ENCODE measurements at places on chromosomes 2 and 18.

GRCh38 chr2:237359894-237360780 lies 53.8 kb downstream of the COL6A3 start:
- no peak for DNase-seq

DNA sequence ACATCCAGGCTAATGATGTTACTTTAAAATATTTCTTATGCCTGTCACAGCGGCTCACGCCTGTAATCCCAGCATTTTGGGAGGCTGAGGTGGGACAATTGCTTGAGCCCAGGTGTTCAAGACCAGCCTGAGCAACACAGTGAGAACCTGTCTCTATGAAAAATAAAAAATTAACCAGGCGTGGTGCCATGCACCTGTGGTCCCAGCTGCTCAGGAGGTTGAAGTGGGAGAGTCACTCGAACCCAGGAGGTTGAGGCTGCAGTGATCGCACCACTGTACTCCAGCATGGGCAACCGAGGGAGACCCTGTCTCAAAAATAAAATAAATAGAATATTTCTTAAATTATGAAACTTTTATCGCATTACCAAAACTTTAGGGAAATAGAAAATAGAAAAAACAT lies 28.1 kb upstream of the ACTR3 start:
- DNase-seq: no peak

DNA sequence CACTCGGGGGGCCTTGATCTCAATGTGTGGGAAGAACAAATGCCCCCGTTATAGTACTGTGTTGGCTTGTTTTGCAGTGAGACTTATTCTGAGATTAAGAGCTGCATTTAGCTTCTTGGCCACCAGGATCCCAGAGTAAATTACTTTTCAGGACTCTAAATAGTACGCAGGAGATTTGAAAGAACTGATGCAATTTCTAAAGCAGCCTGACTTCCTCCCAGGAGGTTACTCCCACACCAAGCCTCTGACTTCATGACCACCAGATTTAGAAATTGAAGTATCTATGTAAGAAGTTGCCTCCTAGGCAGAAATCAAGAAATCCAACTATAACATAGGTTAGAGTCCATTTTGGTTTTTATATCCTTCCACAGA lies 67.0 kb downstream of the FEZ2 start:
- no peak for DNase-seq

- no peak for DNase-seq
These were observed 151.4 kb downstream of the HNMT start for GRCh38 chr2:138115666-138116065.

DNA sequence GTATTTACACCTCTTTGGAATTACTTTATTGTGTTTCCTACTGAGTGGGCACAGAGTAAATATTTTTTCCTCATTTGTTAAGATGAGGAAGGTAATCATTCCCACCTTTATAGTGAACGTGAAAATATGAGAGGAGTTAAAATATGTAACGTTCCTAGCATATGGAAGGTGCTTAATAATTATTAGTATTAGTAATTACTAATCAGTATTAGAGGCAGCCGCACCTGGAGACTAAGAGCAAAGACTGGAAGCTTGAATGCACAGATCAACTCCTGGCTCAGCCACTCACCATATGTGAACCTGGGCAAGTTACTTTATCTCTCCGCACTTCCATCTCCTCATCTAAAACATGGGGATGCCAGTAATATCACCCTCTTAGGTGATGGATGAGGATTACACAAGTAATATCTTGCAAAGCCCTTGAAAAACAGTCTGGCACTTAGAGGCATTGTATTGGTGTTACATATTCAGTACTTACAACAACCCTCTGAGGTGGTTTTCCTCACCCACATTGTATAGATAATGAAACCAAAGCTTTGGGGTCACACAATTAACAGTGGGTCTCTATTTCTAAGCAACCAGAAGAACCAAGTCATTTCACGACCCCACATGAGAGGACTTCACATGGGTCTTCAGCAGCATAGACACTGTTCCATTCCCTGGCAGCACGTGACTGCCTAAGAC lies 100.3 kb upstream of the KCTD1 start:
- no peak for DNase-seq

- DNase-seq: no peak
These were observed 33.0 kb downstream of the B4GALT6 start for GRCh38 chr18:31651369-31651768.

DNA sequence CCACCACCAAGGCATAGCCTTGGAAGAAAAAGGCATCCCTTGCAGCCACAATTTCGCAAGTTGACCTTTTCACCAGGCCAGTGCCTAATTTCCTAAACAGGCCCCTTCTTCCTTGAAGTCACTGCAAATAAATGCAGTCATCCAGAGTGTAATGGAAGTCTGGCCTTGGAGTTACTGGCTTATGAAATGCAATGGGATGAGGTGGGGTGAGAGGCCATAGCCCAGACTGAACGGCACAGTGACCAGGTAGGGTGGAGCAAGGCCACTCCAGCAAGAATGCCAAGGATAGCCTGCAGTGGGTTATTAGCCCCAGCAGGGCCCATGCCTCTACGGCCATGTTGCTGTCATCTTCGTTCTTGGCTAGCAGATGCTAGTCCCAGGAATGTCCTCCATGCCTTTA lies 68.4 kb downstream of the BCL11A start:
- no peak for DNase-seq

GRCh38 chr2:223114917-223115316 lies 62.9 kb downstream of the KCNE4 start:
- no peak for DNase-seq

- no peak for DNase-seq
These were observed 5.4 kb downstream of the LBH start for GRCh38 chr2:30236591-30237238.

- DNase-seq: no peak
These were observed 17.8 kb downstream of the PDCL3 start for GRCh38 chr2:100580367-100581276.

DNA sequence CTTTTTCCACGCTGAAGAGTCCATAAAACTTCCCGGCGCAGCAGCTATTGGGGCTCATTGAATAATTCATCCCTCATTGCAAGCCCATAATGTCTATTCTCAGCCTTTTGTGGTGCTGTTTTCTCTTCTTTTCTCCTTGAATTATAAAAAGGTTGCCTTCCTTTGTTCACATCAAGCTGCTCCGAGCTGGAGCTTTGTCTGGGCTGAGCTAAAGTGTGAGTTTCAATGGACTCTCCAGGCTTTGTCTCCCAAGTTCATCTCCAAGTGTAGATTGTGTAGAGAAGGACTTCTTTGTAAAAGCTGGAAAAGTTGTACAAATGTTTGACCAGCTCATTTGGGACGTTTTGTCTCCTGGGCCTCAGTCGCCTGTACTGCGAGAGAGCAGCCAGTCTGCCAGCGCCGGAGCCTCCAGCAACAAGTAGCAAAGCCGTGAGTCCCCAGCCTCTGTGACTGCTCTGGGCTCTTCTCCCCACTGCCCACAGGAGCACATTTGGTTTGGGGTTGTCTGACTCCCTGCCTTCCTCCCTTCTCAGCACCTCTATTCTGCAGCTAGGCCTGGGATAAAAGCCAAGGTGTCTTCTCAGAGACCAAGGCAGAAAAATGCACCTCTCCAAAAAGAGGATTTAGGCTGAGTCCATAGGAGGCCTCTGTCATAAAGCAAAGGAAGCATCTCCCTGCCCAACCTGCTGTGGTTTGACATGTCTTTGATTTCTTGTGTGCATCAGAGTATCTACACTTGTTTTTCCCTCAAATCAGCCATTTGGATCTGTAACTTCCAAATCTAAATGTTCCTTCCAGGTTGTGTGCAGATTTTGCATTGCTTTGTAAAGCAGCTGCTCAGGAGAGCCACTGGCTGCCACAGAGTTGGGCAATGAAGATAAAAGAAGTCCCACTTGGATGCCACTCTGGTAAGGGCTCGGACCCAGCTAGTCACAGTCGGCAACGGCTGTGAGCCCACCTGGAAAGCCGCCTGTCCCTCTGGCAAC lies 6.4 kb downstream of the PAX3 start:
- DNase-seq: no peak

- no peak for DNase-seq
These were observed 36.5 kb upstream of the SNED1 start for GRCh38 chr2:240961910-240962299.

DNA sequence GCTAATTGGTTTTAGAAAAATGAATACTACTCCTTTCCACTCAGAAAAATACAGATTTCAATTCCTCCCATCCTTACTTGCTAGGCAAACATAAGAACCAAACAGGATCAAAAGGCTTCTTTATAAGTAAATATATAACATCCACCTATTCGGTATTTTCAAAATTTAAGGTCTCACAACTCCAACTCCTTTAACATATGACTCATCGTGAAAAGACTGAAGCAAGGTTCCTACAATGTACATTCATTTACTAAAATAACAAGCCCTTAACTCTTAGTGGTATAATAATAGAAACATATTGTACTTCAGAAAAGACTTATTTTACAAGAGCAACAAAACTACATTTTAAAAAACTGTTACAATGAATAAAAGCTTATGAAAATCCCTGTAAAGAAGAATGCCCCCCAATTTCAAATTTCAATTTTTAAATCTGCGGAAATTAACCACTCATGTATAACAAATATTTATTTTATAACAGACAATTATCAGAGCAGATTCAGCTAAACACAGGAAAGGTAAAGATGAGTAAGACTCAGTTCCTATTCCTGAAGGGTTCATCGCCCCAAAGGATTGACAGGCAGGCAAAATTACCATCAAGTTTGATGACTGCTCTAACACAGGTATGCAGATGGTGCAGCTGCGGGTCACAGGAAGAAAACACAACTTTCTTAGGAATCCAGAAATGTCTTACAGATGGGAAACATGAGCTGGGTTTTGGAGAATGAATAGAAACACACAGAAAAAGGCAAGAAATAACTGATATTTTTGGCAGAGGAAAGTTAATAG lies 96.4 kb downstream of the COBLL1 start:
- DNase-seq: no peak

- DNase-seq: no peak
These were observed 200.8 kb downstream of the RAB3GAP1 start for GRCh38 chr2:135252805-135253458.

DNA sequence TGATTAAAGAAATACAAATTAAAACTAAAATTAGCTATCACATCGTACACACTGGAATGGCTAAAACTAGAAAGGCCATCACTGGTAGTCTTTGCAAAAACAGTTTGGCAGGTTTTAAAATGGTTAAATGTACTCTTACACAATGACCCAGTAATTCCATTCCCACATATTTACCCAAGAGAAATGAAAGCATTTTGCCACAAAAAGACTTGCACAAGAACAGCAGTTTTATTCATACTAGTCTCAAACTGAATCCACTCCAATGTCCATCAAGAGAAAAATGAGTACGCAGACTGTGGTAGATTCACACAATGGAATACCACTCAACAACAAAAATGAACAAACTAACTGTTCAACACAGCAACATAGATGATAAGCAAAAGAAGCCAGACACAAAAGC lies 29.1 kb downstream of the SP140L start:
- DNase-seq: no peak

DNA sequence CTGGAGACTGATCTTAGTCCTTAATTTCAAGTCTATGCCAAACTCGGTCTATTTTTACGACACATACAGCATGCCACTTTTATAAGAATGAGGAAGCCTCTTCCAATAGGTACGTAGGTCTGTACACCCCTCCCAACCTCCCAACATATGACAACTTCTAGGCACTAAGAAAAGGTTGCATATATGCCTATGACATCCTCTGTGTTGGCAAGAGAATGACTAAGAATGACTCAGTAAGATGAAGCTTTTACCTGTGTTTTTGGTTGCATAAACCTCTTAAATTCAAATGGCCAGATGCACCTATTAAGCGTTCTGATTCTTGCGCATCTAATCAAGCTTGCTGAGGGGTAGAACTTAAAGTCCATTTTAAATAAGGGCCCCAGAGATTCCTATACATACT lies 586.4 kb upstream of the ZEB2 start:
- no peak for DNase-seq

DNA sequence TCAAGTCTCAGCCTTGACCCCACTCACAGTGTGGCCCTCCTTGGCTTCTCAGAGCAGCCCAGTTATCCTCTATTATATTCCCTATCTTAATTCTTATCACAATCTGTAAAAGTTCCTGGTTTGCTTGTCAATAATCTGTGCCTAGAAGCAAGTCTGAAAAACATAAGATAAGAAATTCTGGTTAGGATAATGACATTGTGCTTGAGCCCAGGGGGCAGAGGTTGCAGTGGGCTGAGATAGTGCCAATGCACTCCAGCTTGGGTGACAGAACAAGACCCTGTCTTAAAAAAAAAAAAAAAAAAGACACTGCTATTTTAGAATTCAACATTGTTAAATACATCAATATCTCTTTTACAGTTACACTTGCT lies 63.9 kb downstream of the TMEM131 start:
- DNase-seq: no peak

GRCh38 chr2:200730960-200731359 lies 80.8 kb upstream of the BZW1 start:
- no peak for DNase-seq

DNA sequence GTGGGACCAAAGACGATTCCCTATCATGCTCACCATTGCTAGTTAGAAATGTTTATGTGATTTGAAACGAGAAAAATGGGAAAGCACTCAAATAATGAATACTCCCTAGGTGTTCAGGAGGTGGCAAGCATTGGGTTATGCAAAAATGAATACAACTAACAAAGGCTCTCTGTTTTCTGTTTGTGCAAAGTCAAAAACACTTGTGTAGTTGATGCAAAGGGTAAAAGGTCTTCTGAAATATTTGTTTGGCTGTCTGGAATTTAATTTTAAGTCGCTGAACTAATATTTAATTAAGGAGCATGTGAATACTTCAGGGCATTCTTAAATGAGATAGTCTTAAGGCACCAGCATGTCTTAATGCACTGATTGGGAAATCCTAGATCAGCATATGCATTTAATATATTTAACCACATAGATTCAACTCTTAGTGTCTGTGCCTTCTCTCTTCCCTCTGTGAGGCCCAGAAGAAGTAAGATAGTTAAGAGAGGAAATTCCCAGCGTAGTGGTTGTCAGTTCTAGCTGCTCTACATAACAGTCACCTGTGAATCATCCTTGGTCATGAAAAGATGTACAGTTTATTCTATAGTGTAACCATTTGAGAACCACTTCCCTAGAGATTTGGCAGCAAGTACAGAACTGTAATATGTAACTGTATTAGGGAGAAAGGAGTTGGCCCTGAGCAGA lies 111.9 kb downstream of the EPC2 start:
- peak; percentile 44 for DNase-seq
